Smooth muscle cell of the pulmonary artery (primary cell): ENCODE measurements at places on chromosomes 5 and 9. TPM values are rescaled to one million over a fixed set of nuclear protein-coding genes. Genes with fewer than 3 reads are reported as not detected.

The SMC5 gene
- total RNA-seq: 33.6 and 41.1 TPM in 2 replicates

The ANKRD55 gene
- total RNA-seq: not detected in 2 replicates

The IL13 gene
- total RNA-seq: not detected in 2 replicates

The BRINP1 gene
- 0.26 and 8.9 TPM in 2 replicates for total RNA-seq

The PCDHGA12 gene
- 40.2 and 46.0 TPM in 2 replicates for total RNA-seq

The TMOD1 gene
- total RNA-seq: 0.69 and 1.1 TPM in 2 replicates

The SPINK13 gene
- total RNA-seq: not detected in 2 replicates

The MYOT gene
- total RNA-seq: not detected in 2 replicates

The MOB3B gene
- 0.17 and 0.59 TPM in 2 replicates for total RNA-seq

The FCN2 gene
- not detected in 2 replicates for total RNA-seq

The FAM163B gene
- 0.20 and 0.39 TPM in 2 replicates for total RNA-seq

The IL31RA gene
- total RNA-seq: 0.13 and 0.76 TPM in 2 replicates

The CORO2A gene
- total RNA-seq: 0.26 and 0.73 TPM in 2 replicates

The LCNL1 gene
- 0.50 and 1.1 TPM in 2 replicates for total RNA-seq
